Suprapubic skin (tissue), 4 donors: ENCODE measurements at places on chromosomes 6 and 20.

GRCh38 chr6:44041461-44042260 is 85.6 kb downstream of the MRPL14 start:
- DNase-seq = no peak

- DNase-seq = peak; percentile 9
Measured at GRCh38 chr6:33235221-33235634, 26.9 kb downstream of the RING1 start.

DNA sequence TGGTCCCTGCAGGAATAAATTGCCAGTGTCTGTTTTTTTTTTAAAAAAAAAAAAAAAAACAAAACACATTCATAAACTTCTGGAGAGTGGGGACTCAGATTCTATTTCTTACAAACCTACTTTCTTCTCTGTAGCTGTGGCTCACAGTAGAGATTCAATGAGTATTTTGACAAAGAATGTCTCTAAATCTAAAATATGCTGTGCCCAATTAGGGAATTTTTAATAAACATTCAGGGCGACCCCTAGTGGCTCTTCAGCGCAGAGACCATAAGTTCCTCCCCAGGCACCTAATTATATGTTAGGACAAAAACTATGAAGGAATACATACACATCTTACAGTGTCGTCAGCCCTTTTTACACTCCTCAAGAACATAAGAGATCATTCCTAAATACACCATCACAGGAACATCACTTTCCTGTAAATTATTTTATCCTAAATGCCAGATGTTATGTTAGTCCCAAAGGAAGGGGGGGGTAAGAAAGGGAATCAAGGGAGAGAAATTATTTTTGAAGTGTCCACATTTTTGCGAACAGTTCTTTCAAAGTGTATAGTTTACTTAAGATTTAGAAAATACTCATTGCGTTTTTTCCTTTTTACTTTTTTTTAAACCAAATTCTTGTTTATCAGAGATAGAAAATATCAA is 21.8 kb upstream of the NAA20 start:
- no peak for DNase-seq

GRCh38 chr6:22025468-22026163 is 271.2 kb downstream of the PRL start:
- no peak for DNase-seq

- no peak for DNase-seq
Measured at GRCh38 chr20:37711001-37711400, 17.2 kb downstream of the CTNNBL1 start.

- no peak for DNase-seq
Measured at GRCh38 chr6:101011186-101011585, 130.1 kb upstream of the ASCC3 start.

DNA sequence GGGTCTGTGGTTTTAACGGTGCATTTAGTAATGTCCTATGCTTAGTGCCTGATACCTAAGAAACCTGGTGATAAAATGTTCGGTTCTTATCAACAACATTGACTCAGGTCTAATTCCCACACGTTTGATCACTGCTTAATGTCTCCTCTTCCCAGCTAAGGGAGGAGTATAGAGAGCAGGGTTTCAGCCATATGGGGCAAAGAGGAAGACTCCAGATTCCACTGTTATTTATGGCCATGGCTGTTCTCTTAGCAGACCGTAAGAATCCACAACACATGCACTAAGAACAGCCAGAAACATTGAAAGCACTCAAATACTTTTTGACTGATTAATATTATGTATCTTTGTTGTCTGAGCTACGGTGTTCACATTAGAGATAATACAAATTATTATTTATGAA is 112.1 kb downstream of the BCAS1 start:
- no peak for DNase-seq

DNA sequence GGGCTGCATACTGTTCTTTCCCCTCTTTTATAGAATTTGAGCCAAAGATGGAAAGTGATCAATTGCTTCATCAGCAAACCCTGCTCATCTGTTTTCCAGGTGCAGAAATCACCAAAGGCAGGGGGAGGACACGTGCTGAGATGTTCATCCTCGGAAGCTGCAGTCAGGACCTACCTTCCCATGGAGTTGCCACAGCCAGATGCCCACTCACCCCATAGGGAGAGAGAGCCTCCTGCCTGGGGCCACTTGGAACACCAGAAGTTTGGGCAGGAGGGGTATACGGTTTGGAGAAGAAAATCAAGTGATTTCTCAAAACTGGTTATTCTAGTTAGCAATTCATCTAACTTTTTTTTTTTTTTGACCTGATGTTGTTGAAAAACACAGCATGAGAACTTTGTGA is 5.3 kb upstream of the CST7 start:
- DNase-seq = no peak

DNA sequence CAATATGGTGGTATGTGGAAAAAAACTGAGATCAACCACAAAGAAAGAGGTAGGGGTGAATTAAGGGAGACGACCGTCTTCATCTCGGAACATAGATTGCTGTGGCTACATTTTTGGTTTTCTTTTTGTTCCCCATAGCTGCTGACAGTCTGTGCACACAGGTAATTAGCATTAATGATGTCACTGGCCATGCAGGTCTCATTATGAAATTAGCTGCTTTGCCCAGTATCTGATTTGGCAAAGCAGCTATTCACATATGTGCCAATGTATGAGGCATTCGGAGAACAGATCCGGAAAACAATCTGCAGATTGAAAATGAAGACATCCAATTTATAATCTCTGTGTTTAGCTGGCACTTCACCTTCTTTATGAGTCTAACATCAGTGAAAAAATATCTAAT is 13.1 kb downstream of the NOX3 start:
- no peak for DNase-seq

DNA sequence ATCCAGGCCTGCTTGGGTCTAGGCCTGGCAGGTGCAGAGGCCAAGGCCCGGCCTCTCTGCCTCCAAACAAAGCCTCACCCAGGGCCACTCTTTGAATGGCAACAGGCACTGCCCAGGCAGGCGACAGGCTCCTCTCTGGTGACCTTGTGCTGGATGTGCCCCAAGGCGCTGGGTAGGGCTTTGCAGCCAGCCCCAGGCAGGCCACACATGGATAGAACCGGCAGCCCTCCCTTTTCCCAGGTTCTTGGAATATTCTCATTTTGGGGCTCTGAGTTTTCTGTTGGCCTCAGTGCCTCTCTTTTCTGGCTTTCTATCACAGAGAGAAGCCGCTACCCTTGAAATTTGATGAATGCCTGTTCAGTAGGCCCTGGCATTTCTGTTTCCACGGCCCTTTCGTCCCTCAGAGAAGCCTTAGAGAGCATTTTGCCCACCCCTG is 18.9 kb downstream of the PKIG start:
- peak; percentile 77 for DNase-seq

- no peak for DNase-seq
Measured at GRCh38 chr6:69422475-69422874, 374.3 kb downstream of the LMBRD1 start.

DNA sequence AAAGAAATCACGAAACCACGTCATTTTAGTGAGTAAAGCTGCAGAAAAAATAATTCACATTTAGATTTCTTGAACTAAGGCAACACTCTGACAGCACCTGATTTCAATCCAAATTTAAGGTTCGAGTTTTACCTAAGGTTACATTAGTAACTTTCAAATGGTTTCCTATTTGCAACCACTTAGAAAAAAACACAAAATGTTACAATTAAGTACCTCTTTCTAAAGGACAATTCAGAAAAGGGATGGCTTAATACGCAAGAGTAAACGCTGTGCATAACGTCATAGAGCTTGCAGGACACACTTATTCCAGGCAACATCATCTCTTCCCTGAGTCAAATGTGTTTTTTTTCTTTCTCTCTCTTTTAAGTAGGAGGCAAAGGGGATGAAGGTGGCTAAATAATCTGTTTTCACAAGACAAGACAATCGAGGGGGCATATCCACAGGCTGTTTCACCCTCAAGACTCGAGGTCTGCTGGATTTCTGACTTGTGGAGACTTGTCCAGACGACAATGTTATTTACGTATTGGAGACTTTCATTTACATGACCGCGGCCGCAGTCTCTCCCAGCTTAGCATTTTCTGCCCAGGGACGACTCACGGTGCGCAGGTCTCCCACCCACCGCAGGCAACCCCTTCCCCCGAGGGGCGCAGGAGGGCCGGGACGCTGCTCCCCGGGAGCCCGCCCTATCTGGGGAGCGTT is 86.0 kb downstream of the SESN1 start:
- no peak for DNase-seq

- no peak for DNase-seq
Measured at GRCh38 chr6:57158658-57159057, 13.5 kb upstream of the BAG2 start.

DNA sequence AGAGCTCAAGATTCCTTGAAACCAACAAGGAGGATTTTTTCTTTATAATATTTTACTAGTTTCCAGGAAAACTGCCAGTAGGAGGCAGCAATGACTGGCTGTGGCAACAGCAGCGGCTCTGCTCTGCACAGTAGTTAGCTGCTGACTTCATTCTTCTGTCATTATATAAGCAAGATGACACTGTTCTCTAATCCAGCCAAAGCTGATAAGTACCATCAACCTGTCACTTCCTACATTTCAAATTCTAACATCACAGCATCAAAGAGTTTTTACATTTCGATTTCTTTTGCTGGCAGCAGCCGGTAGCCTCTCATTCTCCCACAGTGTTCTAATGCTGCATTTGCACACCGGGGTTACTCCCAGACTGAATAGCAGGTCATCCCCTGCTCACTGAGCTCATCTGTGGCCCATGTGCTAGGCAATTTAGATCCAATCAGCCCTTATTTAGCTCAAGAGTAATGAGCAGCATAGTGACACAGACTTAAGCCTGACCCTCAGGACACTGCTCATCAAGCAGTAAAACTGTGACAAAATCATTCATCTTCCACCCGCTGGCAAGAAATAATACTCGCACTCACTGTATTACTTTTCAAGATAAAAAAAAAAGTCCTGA is 67.8 kb downstream of the MMS22L start:
- no peak for DNase-seq

- DNase-seq = no peak
Measured at GRCh38 chr20:53258741-53259140, 286.6 kb downstream of the TSHZ2 start.

- DNase-seq = no peak
Measured at GRCh38 chr6:31187780-31188194, 17.3 kb upstream of the POU5F1 start.
